ENCODE measurements at places on chromosomes 5 and 9. TPM values are rescaled to one million over a fixed set of nuclear protein-coding genes. Genes with fewer than 3 reads are reported as not detected.

- peaks cover 14% of the 10 kb centered on the region for H3K27me3 ChIP-seq
- no peak overlapping the region for H3K27ac ChIP-seq
- DNase-seq: peak; percentile 21
- H3K36me3 ChIP-seq: no peaks in the 10 kb centered on the region
- peaks cover 6% of the 10 kb centered on the region for H3K4me1 ChIP-seq
Measured at GRCh38 chr9:126612326-126612812, 1.4 kb upstream of the LMX1B start.

GRCh38 chr9:114883709-114884108, 46.7 kb downstream of the TNFSF8 start:
- H3K27ac ChIP-seq: no peak overlapping the region
- peak; percentile 65 for DNase-seq
- peaks cover 9% of the 10 kb centered on the region for H3K4me1 ChIP-seq
- no peaks in the 10 kb centered on the region for H3K27me3 ChIP-seq
- no peaks in the 10 kb centered on the region for H3K36me3 ChIP-seq

- peaks cover 30% of the 10 kb centered on the region for H3K4me1 ChIP-seq
- peak; percentile 92 for DNase-seq
- no peak overlapping the region for H3K4me3 ChIP-seq
- H3K36me3 ChIP-seq: no peaks in the 10 kb centered on the region
Measured at GRCh38 chr5:34586117-34586885, 69.8 kb upstream of the RAI14 start.

DNA sequence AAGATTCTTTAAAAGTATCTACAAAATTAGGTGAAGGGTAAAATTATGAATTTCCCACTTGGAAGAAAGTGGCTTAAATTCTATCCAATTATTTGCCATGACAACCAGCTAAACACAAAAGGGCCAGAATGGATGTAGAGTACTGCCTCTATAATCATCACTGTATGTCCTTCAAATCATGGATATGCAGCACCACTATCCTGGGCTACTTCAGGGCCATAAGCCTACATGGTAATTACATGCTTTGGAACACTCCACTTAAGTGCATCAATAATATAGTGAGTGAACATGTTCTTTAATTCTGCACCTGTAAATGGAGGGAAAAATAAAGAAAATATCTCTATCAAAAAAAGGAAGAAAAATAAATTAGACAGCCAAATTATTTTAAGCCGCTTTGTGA, 575.2 kb downstream of the ISL1 start:
- H3K36me3 ChIP-seq: no peaks in the 10 kb centered on the region
- H3K27me3 ChIP-seq: no peaks in the 10 kb centered on the region
- no peak overlapping the region for H3K4me3 ChIP-seq
- H3K27ac ChIP-seq: no peak overlapping the region

- H3K36me3 ChIP-seq: no peaks in the 10 kb centered on the region
- DNase-seq: no peak
- H3K4me3 ChIP-seq: no peak overlapping the region
- H3K27ac ChIP-seq: peak overlapping the region; percentile 96
Measured at GRCh38 chr5:120140501-120140900, 323.6 kb upstream of the PRR16 start.

DNA sequence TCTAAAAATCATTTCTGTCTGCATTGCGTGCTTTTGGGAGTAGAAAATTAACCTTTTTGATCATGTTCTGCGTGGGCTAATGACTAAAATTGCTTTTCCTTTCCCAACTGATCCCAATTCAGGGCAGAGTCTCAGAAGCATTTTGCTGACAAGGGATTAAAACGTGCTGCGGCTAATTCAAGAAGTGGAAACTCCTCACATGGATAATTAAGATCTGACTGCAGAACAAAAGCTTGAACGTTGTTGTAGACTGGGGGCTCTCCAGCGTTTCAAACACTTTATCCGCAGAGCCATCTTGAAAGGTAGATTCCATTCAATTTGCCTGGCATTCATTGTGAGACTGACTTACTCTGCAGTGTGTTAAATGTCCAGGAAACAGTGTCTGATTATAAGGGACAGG, 485.3 kb upstream of the DMAC1 start:
- DNase-seq: no peak
- H3K36me3 ChIP-seq: no peaks in the 10 kb centered on the region
- H3K4me3 ChIP-seq: no peak overlapping the region
- H3K27ac ChIP-seq: no peak overlapping the region

Gene DMRT3
- not detected for total RNA-seq

Gene XPA
- 12.3 TPM for total RNA-seq
